ENCODE measurements at places on chromosomes 12 and 14. TPM values are rescaled to one million over a fixed set of nuclear protein-coding genes. Genes with fewer than 3 reads are reported as not detected.

DNA sequence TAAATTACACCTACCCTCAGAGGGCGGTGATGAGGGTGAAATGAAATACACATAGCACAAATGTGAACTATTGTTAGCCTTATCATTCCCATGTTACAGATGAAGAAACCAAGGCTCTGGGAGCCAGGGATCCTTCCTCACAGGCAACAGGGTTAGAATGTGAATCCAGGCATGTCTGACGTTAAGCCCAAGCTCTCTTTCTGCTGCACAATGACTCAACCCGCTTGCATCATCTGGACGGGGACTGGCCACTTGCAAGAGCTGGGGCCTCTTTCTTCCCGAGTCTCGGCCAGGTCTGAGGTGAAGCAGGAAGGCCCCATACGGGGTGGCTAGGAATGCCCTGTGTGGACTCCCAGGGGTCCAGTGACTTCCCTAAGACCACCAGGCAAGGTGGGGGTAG, 105.2 kb downstream of the RBM19 start:
- no peak for DNase-seq

- DNase-seq, result no peak
Measured at GRCh38 chr12:14403711-14404196, 38.3 kb downstream of the ATF7IP start.

- no peak for DNase-seq
Measured at GRCh38 chr12:120579179-120579578, 2.0 kb downstream of the POP5 start.

GRCh38 chr12:57837864-57838562, 8.5 kb downstream of the CTDSP2 start:
- no peak for DNase-seq

DNA sequence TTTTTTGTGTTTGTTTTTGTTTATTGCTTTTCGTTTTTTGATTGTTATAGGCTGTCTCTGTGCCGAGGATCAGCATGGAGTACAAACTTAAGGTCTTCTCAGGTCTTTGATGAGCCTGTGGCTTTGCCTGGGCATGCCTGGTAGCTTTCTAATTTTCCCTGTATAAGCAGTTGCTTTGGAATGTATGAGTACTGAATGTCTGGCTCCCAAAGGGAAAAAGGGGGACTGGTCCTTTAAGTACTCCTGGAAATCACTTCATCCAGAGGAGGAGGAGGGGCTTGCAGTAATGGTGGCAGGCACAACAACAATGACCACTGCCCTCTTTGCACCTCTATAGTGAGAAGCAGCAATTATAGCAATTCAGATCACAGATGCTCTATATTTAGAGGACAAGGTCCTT, 67.6 kb upstream of the TTC7B start:
- no peak for DNase-seq

DNA sequence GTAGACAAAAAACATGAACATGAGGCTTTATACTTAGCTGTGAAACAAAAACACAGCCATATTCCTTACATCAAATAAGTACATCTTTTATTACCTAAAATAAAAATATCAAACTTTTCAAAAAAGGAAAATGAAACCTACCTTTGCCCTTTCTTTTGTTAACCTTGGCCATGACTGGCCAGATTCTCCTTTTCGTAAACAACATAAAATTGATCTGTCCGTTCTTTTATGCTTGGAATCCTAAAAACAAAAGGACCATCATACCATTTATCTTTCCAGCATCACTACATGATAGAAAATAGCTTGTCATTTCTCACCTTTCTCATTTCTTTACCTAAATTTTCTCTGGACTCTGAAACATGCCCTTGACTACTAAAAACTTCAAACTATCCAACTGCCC, 16.5 kb downstream of the PTGES3 start:
- no peak for DNase-seq

DNA sequence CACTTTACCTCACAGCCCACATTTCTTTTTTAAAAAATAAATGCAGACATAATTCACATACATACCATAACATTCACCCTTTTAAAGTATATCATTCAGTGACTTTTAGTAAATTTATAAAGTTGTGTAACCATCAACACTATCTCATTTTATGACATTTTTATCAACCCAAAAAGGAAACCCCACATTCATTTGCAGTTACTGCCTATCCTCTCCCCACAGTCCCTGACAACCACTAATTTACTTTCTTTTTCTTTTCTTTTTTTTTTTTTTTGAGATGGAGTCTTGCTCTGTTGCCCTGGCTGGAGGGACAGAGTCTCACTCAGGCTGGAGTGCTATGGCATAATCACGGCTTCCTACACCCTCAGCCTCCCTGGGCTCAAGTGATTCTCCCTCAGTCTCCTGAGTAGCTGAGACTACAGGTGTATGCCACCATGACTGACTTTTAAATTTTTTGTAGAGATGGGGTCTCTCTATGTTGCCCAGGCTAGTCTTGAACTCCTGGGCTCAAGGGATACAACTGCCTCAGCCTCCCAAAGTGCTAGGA, 1.5 kb upstream of the EP400 start:
- no peak for DNase-seq

Gene RPGRIP1
- 0.60 TPM for total RNA-seq

Gene CCDC60
- not detected for total RNA-seq

Data from Right ventricle myocardium inferior (tissue), 1 donor.